Activated T-cell treated with anti-CD3 and anti-CD28 coated beads, Interleukin-2, amount 50 U/mL, for 48 hours (primary cell): ENCODE measurements at places on chromosomes 1 and 21.

GRCh38 chr1:82775406-82776000 lies 974.8 kb downstream of the ADGRL2 start:
- DNase-seq = peak; percentile 62

DNA sequence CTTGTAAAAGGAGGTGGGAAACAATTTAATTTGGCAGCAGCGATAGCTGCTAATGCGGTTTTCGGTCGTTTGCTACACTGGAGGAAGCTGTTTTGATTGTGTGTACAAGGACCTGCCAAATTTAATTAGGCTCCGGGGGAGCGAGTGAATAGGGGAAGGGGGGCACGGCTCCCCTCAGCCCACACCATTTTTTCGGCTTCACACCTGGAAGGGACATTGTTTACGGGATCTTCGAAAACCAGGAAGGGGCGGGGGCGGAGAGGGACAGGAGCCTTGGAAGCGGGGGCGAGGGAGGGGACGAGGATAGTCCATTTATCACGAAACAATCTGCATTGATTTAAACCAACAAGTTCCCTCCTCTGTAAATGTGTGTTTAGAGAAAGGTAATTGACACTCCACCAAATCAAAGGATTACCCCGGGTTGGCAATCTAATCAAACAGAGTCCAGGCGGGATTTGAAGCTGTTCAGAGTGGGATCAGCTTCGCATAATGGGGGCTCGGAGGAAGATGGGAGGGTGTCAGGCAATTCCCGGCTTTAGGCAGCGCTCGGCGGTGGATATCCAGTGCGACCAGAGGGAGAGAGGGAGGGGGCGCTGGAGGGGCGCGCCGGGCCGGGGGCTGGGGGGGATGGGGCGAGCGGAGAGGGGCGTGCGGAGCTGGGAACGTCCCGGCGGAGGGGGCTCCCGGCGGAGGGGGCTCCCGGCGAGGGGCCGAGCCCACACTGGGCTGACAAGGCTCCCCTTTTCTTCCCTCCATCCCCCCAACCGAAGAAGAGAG lies 9.8 kb downstream of the PAX7 start:
- DNase-seq = no peak

DNA sequence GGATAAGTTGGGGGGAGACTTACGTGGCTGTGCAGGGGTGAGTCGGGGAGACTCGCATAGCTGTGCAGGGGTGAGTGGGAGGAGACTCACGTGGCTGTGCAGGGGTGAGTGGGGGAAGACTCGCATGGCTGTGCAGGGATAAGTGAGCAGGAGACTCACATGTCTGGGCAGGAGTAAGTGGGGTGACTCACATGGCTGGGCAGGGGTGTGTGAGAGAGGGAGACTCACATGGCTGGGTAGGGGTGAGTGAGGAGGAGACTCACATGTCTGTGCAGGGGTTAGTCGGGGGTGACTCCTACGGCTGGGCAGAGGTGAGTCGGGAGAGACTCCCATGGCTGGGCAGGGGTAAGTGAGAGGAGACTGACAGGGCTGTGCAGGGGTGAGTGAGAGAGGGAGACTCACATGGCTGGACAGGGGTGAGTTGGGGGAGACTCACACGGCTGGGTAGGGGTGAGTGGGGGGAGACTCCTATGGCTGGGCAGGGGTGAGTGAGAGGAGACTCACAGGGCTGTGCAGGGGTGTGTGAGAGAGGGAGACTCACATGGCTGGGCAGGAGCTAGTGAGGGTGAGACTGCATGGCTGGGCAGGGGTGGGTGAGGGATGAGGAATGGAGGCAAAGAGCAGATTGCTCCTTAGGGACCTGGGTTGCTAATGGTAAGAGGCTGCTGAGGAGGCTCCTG lies 56.0 kb upstream of the ABCG1 start:
- DNase-seq = peak; percentile 22

DNA sequence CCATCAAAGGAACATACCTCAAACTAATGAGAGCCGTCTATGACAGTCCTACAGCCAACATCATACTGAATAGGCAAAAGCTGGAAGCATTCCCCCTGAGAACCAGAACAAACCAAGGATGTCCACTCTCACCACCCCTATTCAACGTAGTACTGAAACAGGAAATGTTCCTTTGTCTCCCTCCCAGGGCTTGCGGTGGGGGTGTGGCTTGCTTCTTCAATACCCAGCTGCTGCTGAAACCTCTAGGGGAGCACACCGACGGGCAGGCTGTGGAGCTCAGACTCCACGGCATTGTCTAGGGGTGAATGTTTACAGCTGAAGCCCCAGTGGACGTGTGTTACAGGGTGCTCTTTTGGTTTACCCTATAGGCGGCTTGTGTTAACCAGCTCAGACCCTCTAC lies 30.5 kb upstream of the B3GALT2 start:
- no peak for DNase-seq

DNA sequence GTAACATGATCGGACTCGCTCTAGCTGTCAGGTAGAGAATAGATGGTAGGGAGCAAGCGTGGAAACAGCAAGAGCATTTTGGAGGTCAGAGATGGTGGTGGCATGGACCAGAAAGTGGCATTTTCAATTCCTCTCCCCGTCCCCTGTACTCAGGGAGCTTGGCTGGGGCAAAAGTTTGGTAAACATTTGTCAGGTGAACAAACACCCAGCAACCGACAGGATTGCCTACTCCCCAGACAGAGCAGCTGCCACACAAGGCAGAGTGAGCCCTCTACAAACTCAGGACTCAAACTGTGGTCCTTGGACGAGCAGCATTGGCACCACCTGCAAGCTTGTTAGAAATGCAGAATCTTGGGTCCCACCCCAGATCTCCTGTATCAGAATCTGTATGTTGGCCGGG lies 14.3 kb downstream of the PTAFR start:
- no peak for DNase-seq

- DNase-seq = no peak
These were observed 7.0 kb upstream of the MDM4 start for GRCh38 chr1:204509186-204509635.

DNA sequence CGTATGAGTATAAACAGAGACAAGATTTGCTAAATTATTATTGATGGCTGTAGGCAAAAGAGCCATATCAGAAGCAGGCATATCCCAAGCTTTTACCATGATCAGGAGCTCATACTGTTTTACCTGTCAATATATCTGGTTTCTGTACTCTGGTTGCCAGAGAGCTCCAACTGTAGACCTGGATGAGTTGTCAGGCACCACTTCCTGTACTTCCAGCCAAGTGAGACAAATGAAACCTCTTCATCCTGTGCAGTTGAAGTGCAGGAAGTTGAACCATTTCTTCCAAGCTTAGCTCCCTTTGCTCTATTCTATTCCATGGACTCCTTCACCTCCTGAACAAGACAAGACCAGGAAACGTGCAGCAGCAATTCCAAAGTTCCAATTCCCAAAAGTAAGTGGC lies 115.6 kb downstream of the ZNF281 start:
- no peak for DNase-seq

- no peak for DNase-seq
These were observed 21.9 kb downstream of the FAM20B start for GRCh38 chr1:179047636-179047997.

- DNase-seq = no peak
These were observed 6.0 kb upstream of the MYOG start for GRCh38 chr1:203091761-203092330.

- no peak for DNase-seq
These were observed 70.8 kb downstream of the SMYD2 start for GRCh38 chr1:214351551-214352277.

DNA sequence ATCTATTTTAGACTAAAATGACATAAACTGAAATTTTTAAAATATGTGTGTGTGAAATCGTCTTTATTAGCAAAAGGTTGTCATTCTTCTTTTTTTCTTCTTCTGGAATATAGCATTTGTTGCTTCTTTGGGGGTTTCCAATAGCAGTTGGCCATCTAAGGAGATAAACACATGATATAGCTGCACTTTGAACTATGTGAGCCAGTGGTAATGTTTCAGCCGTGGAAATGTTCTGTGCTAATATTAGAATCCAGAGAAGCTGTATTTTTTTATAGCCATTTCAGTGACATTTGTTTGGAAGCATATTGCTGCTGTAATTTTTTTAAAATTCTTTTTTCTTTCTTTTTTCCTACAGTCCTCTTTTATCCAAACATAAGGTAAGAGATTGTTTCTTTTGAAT lies 75.1 kb downstream of the CNST start:
- DNase-seq = no peak

- DNase-seq = no peak
These were observed 1.7 kb upstream of the OPTC start for GRCh38 chr1:203492082-203492747.

DNA sequence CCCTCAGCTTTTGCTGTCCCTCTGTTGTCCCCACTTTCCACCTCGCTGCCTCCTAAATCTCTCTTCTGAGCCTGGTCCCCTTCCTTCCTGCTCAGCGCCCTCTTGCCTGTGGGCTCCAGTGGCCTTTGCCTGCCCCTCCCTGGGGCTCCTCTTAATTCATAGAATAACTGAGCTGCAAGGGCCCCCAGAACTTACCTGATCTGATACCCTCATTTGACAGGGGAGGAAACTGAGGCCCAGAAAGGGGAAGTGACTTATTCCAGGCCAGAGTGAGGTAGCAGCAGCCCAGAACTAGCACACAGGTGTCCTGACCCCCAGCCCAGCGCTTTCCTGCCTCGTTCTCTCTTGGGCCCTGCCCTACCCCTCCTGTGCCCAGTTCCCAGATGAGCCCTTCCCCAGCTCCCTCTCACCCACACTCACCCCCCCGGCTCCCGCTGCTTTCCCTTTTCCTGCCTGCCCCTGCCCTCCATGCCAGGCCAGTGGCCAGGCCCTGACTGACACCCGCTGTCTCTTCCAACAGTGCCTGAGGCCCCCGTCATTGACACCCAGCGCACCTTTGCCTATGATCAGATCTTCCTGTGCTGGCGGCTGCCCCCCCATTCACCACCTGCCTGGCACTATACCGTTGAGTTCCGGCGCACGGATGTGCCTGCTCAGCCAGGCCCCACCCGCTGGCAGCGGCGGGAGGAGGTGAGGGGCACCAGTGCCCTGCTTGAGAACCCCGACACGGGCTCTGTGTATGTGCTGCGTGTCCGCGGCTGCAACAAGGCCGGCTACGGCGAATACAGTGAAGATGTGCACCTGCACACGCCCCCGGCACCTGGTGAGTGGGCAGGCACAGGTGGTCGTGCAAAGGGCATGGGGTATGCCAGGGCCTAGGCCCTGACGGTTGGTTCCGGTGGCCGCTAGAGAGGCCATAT lies 5.7 kb downstream of the TRIM46 start:
- DNase-seq = no peak

DNA sequence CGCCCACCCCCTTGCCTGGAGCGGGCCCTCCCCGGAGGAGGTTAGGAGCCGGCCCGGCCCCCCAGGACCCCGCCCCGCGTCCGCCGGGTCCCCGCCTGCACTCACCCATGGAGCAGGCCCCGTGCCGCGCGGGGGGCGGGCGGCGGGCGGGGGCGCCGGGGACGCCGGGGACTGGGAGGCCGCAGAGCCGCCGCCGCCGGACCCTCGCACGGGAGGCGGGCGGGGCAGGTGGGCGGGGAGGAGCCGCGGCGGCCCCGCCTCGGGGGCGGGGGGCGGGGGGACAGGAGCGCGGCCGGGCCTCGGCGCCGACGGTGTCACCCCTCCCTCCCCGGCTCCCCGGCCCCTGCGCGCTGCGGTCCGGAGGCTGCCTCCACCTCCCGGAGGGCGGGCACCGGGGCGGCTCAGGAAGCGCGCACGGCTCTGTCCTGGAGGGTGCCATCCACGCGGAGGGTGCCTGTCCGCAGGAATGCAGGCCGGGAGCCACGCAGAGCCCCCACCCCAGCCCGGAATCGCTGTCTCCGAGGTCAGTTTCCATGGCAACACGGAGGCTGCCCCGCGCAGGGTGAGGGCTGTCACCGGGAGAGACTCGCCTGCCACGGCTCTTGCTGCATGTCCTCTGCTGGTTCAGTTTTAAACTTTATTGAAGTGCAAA lies 5.9 kb upstream of the PLEKHG5 start:
- peak; percentile 43 for DNase-seq

DNA sequence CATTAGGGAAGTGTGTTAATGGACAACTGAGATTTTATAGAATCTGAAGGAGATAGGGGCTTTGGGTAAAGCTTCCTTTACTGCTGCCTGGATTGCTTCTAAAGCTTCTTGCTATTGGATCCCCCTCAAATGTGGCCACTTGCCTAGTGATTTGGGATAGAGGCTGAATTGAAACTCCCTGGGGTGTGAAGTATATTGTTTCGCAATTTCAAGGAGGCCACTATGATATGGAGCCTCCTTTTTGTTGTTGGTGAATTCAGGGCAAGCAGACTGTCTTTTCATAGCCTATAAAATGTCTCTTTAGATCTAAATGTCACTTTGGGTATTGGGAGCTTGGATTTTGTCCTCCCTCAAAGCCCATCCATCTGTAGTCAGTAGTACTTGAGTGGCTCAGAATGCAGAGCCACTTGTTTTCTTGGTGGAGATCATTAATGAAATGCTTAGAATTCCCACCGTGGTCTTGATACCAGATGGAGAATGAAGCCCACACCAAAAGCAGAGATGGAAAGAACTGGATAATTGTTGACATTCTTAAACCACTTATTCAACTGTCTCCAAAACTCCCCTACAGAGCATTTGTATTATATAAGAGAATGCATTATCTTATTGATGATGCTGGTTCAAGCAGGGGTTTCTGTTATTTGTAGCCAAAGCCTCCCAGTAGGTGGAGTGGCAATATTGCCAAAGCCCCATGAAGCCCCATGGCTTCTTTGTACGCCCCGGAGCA lies 144.3 kb upstream of the KCNE2 start:
- no peak for DNase-seq

DNA sequence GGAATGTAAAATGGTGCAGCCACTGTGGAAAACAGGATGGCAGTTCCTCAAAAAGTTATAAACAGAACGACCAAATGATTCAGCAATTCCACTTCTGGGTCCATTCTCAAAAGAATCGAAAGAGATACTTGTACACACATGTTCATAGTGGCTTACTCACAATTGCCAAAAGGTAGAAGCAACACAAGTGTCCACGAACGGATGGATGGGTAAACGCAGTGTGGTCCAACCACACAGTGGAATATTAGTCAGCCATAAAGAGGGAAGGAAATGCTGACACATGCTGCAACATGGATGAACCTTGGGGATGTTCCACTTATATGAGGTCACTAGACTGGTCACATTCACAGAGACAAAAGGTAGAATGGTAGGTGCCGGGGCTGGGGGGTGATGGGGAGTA lies 5.3 kb downstream of the KRTAP10-1 start:
- no peak for DNase-seq

- peak; percentile 48 for DNase-seq
These were observed 1.2 kb downstream of the SAMD11 start for GRCh38 chr1:924656-925560.

- peak; percentile 70 for DNase-seq
These were observed 50.2 kb upstream of the TSHB start for GRCh38 chr1:114979278-114979891.
